ENCODE measurements at places on chromosomes 6 and 20.

DNA sequence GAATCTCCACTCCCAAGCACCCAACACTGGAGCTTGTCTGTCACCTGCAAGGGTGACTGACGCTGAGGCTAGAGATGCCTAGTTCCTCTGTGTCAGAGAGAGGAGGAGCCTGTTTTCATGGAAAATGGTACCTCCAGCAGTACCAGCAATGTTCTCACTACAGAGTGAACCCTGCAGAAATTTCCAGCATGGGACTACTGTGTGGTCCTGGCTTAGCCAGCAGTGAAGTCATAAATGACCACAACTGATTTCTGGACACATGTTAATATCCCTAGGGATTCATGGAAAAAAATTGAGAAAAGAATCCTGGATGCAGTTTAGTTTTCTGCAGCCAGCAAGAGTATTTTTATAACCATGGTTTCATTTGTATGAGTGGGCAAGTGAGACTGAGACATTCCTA is 468.1 kb downstream of the CD83 start:
- DNase-seq, result no peak

- DNase-seq, result no peak
Observed at GRCh38 chr6:31663126-31663960, 1.5 kb downstream of the GPANK1 start.

GRCh38 chr6:134379599-134379998 is 61.7 kb upstream of the SGK1 start:
- DNase-seq, result no peak

- no peak for DNase-seq
Observed at GRCh38 chr6:40177598-40177997, 243.3 kb upstream of the MOCS1 start.

GRCh38 chr20:62580052-62580451 is 62.3 kb upstream of the SLCO4A1 start:
- DNase-seq, result no peak

DNA sequence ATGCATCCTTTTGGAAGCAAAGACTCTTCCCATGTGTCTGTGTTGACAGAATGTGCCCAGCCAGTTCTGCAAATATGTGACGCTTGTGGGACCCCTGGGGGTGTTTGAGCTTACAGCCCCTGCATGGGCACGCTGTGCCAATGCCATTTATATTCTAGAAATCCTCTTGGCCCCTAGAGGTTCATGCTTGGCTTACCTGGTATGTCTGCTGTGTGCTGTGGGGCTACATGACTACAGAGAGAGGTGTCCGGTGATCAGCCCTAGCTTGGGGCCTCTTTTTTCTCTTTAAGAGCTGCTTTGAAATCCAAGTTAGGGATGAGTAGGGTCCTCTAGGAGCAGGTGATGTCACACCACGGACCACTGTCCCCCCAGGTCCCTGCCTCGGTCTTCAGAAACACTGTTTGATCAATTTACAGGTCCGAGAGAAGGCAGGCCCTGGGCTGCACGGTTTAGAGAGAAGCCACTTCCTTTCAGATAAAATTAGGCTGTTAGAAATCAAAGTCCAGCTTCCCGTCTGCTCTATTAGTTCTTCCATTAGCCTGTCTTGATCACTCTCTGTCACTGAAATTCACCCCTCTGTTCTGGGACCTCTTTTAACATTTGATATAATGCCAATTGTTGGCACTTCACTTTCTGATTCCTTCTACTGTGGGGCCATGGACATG is 26.5 kb downstream of the BCAS4 start:
- no peak for DNase-seq

GRCh38 chr20:57819291-57819690 is 109.5 kb upstream of the PMEPA1 start:
- no peak for DNase-seq

DNA sequence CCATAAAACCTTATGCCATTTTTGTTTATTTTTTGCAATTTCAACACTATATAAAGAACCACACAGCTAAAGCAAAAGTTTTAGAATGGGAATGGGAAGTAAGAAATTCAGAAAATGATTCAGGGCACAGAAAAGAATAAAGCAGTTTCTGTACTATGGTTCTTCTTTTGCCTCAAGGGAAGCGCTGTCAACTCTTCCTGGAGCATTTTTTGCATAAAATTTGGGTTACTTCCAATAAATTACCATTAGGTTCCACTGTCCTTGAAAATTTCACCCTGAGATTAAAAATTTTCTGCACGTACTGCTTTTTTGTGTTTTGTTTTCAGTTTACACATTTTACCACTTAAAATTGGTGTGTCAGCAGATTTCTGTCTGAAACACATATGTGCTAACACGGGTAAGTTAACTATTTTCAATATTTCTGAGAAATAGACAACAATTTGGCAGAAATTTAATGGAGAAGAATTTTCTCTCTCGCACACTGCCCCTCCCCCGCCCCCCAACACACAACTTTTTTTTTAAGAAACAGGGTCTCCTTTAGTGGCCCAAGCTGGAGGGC is 79.6 kb downstream of the ADAT2 start:
- DNase-seq, result no peak

Measured in stimulated activated CD4-positive, alpha-beta T cell treated with anti-CD3 and anti-CD28 coated beads, TNF-alpha, amount 100 ng/mL, for 1 hour (primary cell).